IMR-90 (cell line): ENCODE measurements at places on chromosomes 2 and 18. TPM values are rescaled to one million over a fixed set of nuclear protein-coding genes. Genes with fewer than 3 reads are reported as not detected.

The ABCG5 gene
- not detected in 2 replicates for total RNA-seq

The CPLX4 gene
- total RNA-seq: not detected in 2 replicates

The HES6 gene
- total RNA-seq: 1.3 and 1.4 TPM in 2 replicates

The TRIM43 gene
- total RNA-seq: not detected in 2 replicates

The LYG1 gene
- not detected in 2 replicates for total RNA-seq

DNA sequence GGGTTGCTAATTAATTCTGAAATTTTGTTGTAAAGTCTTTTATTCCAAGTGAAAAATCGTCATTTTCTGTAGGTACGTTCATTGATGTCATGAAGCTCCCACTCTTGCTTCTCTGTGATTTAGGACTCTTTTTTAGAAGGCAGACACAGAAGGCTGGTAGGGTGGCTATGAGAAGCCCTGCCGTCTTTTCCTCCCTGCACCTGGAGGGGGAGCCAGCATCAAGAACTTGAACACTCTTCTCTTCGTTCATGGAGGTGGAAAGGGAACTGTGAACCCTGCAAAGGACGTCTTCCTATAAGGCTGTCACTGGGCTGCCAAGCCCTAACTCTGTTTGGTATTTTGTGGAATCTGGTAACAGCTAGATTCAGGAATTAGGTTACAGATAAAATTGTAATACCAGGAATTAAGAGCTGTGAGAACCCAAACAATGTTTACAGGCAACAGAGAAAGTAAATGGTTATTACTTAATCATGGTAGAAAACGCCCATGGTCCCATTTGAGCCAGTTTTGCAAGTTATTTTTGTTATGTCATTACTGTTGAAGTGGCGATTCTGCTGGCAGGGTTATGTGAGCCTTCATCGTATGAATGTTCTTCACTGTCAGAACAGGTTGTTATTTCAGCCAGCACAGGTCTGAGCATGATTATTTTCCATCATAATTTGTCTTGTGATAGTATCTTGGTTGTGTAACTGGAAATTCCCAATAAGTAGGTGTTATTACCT is 112.2 kb downstream of the OSBPL6 start:
- peak; percentile 58 for DNase-seq

GRCh38 chr2:217938036-217938435 is 64.8 kb downstream of the TNS1 start:
- no peak for DNase-seq

DNA sequence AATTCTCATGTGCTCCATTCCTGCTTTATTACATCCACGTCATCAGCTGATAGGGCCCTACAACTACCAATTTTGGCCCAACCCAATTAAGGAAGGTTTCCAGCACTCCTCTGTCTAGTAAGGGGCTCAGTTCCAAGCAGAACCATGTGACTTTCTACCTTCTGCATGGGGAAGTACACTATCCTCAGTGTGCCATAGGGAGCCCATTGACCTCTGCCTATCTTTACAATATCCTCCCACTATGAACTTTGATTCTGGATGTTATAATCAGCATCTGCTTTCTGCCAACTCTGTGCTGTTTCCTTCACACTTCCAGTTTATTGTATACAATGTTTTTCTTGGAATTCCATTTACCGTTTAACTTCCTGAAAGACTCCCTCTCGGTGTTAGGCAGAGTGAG is 53.9 kb upstream of the GCFC2 start:
- DNase-seq: no peak

- peak; percentile 95 for DNase-seq
Observed at GRCh38 chr2:137969418-137969765, 5.1 kb downstream of the HNMT start.

- no peak for DNase-seq
Observed at GRCh38 chr2:207328944-207329386, 163.2 kb upstream of the KLF7 start.

DNA sequence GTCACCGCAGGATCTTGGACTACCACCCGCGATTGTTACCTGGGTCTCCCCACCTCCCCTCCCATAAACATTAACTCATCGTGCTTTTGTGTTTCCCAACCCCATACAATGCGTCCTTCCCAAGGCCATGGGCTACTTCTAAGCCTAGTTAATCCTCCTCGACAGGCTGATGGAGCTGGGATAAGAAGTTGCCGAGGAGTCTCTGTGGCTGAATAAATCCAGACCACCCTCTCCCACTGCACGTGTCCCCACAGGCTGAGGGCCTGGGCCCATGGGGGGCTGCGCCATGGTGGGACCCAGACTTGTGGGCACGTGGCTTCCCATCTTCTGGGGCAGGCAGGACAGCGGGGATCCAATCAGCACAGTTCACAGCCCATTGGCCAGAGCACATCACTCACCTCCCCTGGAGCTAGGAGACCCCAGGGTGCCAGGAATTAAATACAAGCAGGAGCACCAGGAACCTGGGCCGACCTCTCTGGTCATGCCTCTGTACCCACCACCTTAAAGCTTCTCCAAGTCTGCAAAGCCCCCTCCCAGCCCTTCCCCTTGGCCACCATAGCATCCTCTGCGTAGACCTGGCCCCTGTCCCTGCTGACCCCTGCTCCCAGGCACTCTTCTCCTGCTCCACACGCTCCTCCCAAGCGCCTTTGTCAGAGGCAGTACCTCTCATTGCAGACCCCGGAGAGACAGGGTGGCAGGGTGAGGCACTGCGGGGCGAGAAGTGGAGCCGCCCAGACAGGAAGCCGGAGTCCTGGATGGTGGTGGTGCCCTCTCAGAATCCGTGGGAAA is 51.0 kb upstream of the ID2 start:
- DNase-seq: no peak

GRCh38 chr18:8011906-8012305 is 444.8 kb downstream of the PTPRM start:
- no peak for DNase-seq

- no peak for DNase-seq
Observed at GRCh38 chr2:72554381-72554780, 271.5 kb downstream of the EXOC6B start.

DNA sequence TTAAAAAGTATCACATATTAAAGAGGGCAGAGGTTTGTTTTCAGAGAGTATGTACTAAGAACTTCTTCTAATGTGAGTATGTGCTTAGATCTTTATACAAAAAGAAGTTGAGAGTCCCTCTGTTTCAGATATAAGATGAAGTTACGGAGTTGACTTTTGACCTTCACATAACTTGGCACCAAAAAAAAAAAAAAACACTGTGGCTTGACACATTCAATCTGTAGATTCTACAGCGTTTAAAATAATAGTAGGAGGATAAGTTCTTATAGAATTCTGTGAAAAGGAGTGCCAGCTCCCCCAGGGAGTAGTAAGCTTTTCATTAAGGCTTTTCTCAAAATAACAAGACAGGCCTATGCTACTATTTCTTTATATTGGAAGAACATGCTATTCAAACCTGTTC is 105.4 kb upstream of the LRP1B start:
- no peak for DNase-seq

- no peak for DNase-seq
Observed at GRCh38 chr2:23425338-23425871, 40.4 kb downstream of the KLHL29 start.

DNA sequence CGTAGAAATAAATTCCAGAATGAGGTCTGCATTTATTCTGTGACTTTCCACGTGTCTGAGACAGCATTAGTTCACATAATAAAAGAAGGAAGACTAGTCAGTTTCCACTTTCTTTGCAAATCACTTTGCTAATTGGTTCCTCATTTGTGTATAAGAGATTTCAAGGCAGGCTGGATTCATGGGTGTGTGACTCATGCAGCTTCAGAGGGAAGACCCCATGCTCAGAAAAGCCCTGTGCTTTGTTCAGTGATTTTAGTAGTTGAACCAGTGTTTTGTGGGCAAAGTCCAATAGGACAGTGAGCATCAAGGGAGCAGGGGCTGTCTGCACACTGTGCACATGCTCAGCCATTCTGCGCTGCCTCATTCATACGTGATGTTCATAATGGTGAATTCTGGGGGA is 297.8 kb downstream of the DLGAP1 start:
- no peak for DNase-seq

DNA sequence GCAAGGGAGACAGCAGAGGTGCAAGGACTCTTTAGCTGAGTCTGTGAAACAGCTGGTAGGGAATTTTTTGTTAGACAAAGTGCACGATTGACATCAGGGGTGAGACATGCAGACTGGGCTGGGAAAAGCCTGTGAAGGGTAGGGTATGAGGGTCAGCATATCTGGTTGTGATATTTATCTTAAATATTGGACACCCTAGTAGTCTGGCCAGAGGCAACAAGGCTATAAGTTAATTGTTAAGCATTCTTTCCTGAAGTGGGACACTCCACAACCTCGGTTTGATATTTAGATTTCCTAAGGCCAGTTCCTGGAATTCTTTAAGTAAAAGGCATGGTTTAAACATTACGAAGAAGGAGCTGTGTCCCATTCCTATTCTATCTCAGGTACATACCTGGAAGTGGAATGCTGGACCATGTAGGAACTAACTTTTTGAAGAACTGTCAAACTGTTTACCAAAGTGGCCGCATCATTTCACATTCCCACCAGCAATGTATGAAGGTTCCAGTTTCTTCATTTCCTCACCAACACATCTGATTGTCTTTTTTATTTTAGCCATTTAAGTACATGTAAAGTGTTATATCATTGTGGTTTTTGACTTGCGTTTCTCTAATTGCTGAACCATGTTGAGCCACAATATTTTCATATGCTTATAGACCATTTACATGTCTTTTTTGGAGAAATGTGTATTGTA is 22.5 kb downstream of the EHBP1 start:
- no peak for DNase-seq

DNA sequence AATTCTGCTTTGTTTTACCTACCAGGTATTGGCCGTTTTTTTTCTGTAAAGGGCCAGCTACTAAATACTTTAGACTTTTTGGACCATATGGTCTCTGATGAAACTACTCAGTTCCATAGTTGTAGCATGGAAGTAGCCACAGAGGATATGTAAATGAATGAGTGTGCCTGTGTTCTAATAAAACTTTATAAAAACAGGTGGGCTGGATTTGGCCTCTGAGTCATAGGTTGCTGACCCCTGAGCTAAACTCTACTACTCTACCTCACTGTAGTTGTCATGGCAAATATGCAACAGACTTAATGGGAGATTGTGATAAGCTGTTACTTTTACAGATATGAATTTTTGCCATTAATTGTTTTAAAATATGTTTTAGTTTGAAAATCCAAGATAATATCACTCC is 19.7 kb downstream of the CLIP4 start:
- DNase-seq: no peak

DNA sequence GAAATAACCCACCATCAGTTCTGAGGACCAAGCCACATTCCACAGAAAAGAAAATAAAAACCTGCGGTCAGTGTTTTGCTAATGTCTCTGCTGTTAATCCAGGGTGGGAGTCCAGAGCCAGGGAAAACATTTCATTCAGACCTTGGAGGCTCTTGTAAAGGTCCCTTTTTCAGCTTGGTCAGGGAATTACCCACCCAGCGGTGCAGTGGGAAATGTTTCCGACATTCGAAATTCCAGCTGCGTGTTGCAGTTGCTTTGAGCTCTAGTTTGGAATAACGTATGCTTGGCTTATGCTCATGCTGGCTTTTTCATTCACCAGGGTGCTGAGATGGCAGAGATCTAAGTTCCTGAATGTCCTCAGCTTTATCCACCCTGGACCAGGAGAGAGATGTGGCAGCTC is 219.1 kb downstream of the TRIB2 start:
- no peak for DNase-seq

GRCh38 chr2:153059338-153060052 is 341.1 kb downstream of the ARL6IP6 start:
- DNase-seq: no peak

DNA sequence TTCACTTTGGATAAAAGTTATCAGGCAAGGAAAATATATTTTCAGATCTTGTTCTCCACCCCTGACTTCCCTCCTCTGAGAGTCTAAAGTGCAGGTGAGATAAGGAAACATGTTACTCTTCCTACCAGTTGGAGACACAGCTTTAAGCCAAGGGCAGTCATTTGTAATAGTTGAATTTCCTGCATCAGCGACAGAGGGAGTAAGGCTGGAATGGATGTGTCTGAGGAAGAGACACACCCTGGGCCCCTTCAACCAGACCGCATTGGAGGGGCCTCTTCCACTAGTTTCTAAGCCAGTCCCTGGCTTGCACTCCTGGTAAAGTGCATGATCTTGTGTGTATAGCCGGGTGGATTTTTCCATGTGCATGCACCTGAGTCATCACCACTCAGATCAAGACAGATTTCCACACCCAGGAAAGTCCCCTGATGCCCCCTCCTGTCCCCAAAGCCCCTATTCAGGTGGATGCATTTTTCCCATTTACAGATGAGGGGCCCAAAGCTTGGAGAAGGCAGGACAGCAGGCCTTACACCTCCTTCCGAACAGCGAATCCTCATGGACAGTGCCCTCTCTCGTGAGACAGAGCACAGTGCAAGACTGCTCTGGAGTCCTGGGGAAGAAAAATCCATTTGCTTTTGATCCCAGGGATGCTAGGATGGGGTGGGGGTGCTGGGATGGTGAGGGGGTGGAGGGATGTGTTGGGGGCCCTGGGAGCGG is 66.7 kb upstream of the SH3RF3 start:
- DNase-seq: no peak

DNA sequence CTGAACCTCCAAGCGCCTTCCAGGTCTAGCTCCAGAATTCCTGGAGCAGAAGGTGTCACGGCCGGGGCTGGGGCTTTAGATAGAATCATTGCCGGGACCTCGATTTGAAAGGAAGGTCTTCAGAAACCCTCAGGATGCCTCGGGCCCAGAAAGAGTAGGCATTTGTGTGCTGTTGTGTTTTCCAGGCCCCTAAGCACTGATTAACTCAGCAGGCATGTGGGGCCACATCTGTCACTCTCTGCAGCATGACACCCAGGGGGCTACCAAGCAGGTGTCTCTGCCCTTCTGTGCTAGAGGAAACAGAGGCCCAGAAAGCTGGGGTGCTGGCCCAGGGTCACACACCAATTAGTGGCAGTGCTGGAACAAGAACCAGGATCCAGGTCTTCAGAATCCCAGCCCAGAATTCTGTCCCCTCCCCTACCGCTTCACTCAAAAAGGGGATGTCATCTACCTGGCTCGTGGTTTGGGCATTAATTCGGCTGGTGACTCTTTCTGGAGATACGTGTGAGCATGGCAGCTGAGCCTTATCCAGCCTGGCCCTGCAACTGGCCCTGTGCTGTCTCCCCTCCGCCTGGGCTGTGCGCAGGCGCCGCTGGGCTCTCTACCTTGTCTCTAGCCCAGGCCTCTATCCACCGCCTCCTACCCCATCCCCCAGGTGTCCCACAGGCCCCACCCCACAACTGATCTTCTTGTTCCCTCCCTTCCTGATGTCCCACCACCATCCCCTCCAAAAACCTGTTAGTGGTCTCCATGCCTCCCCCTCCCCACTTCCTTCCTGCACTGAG is 245.4 kb downstream of the ATAD2B start:
- DNase-seq: no peak
